ENCODE measurements at places on chromosomes 1 and 21.

DNA sequence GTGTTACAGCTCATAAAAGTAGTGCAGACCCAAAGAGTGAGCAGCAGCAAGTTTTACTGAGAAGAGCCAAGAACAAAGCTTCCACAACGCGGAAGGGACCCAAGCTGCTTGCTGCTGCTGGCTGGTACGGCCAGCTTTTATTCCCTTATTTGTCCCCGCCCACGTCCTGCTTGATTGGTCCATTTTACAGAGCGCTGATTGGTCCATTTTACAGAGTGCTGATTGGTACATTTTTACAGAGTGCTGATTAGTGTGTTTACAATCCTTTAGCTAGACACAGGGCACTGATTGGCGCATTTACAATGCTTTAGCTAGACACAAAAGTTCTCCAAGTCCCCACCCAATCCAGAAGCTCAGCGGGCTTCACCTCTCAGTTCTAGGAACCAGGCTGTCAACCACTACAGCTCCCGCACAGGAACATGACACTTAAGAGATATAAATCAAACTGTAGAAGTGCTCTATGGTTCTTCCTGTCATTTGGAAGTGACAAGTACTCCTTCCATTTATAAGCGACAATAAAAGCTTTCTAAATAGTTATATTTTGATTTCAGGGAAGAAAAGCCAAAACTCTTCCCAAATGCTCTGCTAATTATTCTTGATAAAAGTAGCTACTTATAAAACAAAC lies 28.5 kb downstream of the RNF115 start:
- DNase-seq = no peak

GRCh38 chr1:233215135-233215760 lies 80.3 kb downstream of the PCNX2 start:
- DNase-seq = no peak

GRCh38 chr1:188689542-188689941 lies 1788.1 kb downstream of the BRINP3 start:
- no peak for DNase-seq

- DNase-seq = peak; percentile 83
Measured at GRCh38 chr1:12208764-12209494, 20.9 kb upstream of the VPS13D start.

DNA sequence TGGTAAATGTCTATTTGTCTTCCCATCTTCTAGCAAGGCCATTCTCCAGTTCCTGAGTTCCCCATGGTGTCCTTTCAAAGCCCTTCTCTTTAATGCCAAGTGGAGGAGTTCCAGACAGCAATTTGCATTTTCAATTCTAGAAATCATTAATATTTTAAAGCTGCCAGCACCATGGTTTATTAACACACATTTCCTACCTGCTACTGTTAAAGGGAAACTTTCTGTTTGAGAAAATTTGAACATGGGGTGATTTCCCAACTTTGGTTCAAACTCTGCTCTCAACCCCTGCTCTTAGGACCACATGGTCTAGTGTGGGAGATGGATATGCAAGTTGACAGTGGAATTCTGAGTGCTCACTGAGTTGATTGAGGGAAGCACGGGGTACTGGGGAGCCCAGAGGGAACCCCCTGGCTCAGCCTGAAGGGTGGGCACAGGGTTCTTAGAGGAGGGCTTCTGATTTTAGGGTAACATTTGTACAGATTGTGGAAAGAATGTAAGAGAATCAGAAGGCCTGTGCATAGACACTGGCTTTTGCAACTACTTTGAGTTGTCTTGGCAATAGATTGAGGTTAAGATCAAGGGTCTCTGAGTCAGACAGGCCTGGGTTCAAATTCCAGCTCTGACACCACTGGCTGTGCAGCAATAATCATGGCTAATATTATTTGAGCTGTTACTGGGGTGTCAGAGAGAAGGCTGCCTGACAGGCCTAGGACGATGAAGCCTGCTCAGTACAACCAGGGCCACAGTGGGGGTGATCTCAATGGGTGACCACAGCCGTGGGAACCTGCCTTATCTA lies 97.8 kb downstream of the BEND5 start:
- DNase-seq = no peak

GRCh38 chr1:10745886-10746455 lies 50.5 kb downstream of the CASZ1 start:
- DNase-seq = no peak
